Activated CD4-positive, alpha-beta T cell treated with anti-CD3 and anti-CD28 coated beads for 4 hours (primary cell): ENCODE measurements at places on chromosomes 1 and 21.

- no peak for DNase-seq
Observed at GRCh38 chr1:92883297-92883696, 51.5 kb downstream of the RPL5 start.

- DNase-seq: no peak
Observed at GRCh38 chr1:225447650-225448089, 19.8 kb upstream of the LBR start.

- no peak for DNase-seq
Observed at GRCh38 chr1:165344198-165344597, 12.3 kb downstream of the LMX1A start.

GRCh38 chr1:229964281-229964680 is 102.8 kb upstream of the GALNT2 start:
- DNase-seq: no peak

- DNase-seq: no peak
Observed at GRCh38 chr1:94142022-94142421, 21.1 kb upstream of the ABCA4 start.

DNA sequence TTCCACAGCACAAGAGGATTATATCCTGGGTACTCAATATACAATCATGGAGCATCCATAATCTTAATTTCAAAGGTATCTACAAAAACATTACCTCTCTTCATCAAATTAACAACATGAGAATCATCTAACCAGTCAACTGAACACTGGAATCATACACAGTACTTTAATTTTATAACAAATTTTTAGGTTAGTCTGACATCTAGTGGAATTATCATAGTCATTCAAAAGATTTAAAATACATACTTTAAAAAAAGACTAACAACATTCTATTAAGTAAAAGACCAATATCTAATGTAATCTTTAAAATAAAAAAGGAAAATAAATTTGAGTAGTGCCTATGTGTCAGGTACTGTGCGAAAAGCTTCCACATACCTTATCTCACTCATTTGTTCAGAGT is 16.8 kb upstream of the SH3GLB1 start:
- no peak for DNase-seq

GRCh38 chr1:203145321-203146041 is 18.0 kb downstream of the ADORA1 start:
- DNase-seq: no peak

DNA sequence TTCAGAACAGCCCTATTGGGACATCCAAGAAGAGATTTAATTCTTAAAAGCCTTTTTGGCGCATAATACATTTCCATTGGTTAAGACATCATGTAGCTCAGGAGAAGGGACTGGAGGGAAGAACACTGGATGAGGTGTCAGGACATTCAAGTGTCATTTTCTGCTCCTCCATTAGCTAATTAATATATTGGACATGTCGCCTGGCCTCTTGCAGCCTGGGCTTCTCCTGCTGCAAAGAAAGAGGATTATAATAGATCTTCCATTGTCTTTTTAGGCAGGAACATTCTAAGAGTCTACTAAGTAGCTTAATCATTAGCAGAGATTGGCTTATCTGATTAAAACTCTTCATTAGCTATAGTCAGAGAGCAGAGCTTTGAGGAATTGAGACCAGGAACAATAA is 151.7 kb upstream of the COA6 start:
- no peak for DNase-seq

- DNase-seq: no peak
Observed at GRCh38 chr1:117838911-117839310, 90.5 kb downstream of the GDAP2 start.

DNA sequence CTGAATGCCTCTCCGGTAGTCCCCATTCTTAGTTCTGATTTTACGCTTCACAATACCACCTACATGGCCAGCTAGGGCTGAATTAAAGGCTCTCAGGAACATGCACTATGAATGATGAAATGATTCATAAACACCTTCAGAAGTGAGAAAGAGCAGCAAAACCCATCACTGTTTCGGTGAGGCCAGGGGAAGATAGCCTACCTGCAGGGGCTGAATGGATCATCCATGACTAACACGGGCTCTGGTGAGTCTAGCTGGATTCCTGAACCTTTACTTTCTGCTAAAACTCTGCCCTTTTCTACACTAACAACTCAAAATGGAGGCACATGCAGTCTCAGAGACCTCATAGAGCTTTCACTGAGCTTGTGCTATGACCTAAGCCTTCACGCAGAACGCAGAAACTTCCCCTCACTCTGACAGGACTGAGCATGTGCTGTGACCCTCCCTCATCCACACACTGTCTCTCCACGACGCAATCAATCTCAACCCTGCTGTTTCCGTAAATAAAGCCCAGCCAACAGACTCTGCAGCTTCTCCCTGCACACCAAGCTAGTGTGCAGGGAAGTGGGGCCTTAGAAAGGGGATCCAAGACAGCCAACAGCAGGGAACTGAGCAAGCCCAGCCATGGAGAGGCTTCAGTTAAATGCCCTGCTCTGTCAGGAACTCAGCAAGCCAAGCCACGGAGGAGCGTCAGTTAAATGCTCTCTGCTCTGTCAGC is 207.8 kb downstream of the SLC45A1 start:
- peak; percentile 54 for DNase-seq

- no peak for DNase-seq
Observed at GRCh38 chr1:154862907-154863306, 7.2 kb downstream of the KCNN3 start.

GRCh38 chr1:58577654-58578030 is 590 bp upstream of the TACSTD2 start:
- DNase-seq: no peak

- DNase-seq: no peak
Observed at GRCh38 chr1:92948071-92948470, 13.2 kb downstream of the DIPK1A start.

- DNase-seq: no peak
Observed at GRCh38 chr1:6352138-6352563, 41.4 kb downstream of the ACOT7 start.

GRCh38 chr1:237613984-237614383 is 276.7 kb downstream of the ZP4 start:
- no peak for DNase-seq

GRCh38 chr1:230320804-230321203 is 105.3 kb downstream of the PGBD5 start:
- DNase-seq: no peak

GRCh38 chr1:77768006-77768405 is 8.4 kb upstream of the USP33 start:
- no peak for DNase-seq

GRCh38 chr1:246564839-246565750 is 966 bp downstream of the TFB2M start:
- DNase-seq: no peak

DNA sequence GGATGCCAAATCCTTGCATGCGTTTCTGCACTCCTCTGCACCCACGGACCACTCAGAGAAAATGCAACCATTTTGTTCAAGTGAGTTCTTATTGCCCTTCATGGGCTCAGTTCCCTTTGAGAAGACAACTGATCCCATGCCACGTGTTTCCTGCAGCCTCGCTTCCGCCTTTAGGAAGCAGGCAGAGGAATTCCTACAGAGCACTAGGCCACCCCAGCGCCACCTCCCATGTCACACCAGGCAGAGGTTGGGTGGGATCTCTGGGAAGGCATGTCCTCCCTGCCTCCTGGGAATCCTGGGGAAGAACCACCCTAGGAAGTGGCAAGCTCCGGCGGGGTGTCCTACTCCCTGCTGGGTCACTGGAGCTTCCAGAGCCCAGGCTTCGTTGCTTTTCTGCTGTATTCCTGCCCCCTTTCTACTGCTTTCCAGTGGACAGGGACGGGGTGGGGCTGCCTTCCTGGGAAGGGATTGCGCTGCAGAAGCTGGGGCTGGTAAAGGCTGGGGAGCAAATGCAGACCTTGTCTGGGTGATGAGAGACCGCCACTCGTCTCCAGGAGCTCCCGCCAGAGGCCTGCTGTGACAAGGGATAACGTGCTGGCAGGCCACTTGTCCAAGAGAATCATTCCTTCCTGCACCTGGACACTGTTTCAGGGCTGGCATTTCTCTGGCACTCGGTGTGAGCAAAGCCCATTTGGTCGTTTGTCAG is 478.2 kb upstream of the VAMP3 start:
- no peak for DNase-seq

GRCh38 chr1:203162403-203162802 is 13.2 kb downstream of the MYBPH start:
- no peak for DNase-seq

GRCh38 chr1:5312862-5313261 is 658.5 kb downstream of the AJAP1 start:
- DNase-seq: no peak

DNA sequence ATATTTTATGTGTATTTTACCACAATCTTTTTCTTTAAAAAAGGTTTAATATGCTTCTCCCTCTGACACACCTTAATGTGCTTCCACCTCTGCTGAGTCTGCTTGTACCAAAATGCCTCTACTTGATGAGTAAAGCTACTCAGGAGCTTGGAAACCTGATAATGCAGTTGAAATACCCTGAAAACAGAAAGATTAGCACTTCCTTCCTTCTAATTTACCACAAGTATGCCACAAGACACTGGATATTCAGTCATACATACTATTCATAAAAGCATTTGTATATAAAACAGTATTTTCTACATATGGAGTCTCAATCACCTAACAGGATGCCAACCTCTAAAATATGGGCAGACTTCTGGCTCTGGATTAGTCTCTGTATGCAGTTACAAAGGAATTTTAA is 55.0 kb downstream of the SLC35D1 start:
- no peak for DNase-seq

DNA sequence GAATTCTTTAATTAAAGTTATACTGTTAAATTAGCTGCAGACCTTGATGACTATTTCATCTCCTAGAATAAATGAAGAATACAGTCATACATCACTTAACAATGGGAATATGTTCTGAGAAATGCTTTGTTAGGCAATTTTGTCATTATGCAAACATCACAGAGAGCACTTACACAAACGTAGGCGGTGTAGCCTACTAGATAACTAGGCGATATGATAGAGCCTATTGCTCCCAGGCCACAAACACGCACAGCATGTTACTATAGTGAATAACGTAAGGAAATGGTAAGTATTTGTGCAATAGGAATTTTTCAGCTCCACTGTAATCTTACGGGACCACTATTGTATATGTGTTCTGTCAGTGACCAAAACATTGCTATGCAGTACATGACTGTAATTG is 37.6 kb upstream of the DESI2 start:
- no peak for DNase-seq

GRCh38 chr21:42107881-42108553 is 36.9 kb downstream of the UMODL1 start:
- DNase-seq: peak; percentile 59

DNA sequence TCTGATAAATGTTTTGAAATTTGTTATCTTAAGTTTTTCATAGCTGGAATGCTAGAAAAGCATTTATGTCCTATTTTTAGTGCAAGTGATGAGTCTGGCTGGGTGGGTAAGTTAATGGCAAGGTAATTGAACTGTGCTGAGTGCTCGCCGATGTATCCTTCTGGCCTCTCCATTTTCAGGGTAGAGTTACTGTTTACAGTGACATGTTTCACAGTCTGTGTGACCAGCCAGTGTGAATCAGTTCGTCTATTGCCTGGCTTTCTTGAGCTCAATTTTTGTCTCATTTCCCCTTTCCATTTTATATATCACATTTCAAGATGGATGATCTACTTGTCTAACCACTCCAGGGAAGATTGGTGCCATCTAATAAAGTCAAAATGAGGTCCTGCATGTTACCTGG is 44.1 kb downstream of the ITSN1 start:
- DNase-seq: no peak

DNA sequence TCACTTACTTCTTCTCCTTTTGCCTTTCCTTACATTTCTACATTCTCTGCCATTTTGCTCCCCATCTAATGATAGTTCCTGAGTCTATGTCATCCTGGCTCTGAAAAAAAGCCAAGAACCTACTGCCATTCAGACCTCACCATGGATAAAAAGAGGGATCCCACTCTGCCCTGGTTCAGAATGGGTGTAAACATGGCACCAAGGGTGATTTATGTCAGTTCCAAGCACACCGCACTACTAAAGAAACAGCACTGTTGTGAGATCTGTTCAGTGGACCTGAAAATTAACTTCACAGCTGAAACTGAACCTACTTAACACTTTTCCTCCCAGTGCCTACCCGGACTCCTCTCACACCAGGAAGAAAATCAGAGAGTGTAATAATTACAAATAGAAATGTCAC is 72.3 kb upstream of the NTPCR start:
- DNase-seq: no peak

- DNase-seq: no peak
Observed at GRCh38 chr1:38820860-38821259, 38.7 kb downstream of the RRAGC start.

DNA sequence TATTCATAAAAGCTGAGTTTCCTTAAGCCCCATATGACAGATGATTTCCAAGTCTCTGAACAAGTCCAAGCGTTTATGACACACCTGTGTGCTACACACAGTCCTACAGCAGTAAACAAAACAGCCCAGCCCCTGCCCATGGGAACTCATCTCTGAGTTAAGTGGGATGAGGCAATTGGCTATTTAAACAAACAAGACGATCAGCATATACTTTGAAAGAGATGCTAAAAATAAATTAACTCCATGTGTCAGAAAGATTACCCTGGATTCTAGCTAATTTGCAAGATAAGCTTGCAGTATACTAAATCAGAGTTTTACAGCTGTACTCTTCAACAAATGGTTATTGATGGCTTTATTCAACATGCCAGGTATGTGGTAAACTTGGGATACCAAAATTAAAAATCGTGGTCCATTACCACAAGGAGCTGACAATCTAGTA is 7.0 kb downstream of the PSMG1 start:
- DNase-seq: no peak

GRCh38 chr1:229420224-229420623 is 13.7 kb downstream of the ACTA1 start:
- no peak for DNase-seq

GRCh38 chr1:166933633-166934032 is 41.7 kb downstream of the ILDR2 start:
- no peak for DNase-seq

DNA sequence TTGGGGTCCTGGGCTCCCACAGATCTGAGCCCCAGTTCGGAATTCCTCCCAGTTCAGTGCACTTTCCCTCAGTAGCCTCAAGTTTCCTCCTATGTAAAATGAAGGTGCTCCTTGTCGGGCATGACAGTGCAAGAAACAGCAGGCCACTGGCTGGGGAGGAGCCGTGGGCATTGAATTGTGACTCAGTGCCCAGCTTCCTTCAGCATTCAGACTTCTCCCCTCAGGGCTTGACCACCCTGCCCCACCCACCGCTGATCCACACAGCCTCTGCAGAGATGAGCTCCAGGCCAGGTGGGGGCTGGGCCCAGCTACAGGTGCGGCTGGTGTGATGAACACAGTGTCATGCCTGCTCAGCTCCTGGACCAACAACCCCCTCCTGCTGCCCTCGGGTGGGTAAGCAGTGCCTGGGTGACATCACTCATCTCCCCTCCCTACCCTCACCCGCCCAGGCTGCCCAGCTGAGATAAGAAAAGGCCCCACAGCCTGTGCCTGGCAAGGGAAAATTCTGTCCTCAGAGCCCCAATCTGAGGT is 4.9 kb downstream of the MOB3C start:
- no peak for DNase-seq
